ENCODE measurements at places on chromosomes 13 and 19.

- no peak for DNase-seq
Observed at GRCh38 chr13:29418026-29418425, 177.5 kb downstream of the SLC7A1 start.

DNA sequence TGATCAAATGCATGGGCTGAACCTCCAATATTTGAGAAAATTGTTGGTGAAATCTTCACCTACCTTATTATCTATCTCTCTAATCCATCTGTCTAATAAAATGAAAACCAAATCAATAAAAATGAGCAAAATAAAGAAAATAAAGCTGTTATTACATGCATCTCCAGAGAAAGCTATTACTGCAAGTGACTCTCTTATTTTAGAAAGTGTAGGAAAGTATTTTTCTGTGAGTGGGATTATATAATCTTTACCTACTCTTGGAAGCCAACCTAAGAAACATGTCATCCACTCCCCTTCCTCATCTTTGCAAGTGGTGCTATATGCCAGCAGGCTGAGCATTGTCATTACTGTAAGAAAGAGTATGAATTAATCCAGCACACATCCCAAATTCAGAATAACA is 191.5 kb upstream of the RFC3 start:
- DNase-seq = no peak

DNA sequence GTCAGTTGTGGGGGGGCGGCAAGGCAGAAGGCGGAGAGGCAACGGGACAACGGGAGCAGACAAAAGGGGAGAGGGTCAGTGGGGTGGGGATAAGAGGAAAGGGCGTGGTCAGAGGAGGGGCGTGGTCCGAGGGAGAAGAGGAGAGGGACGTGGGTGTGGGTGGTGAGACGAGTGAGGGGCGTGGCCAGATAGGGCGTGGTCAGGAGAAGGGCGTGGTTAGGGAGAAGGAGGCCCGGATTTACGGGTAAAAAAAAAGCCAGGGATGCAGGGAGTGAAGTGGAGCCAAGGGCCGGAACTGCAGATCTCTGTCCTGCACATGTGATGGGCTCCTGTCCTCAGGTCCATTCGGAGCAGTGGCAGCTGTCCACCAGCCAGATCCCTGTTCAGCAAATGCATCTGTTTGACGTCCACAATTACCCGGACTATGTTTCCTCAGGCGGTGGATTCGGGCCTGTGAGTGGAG is 21.5 kb downstream of the CPT1C start:
- no peak for DNase-seq

DNA sequence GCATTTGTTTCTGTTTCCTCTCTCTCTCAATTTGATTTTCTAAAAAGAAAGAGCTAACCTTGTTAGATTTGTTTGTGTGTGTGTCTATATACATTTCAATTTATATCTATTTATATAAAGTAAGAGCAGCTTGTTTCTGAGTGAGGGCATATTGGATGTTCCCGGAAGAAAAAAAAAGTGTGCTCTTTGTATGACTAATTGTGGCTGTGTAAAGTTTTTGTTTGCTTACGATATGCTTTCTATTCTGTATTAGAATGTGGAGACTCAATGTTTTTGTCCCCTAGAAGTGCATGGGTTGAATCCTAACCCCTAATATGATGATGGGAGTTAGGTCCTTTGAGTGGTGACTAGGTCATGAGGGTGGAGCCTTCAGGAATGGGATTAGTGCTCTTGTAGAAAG is 66.6 kb upstream of the C1QTNF9B start:
- no peak for DNase-seq

GRCh38 chr13:38543561-38543960 is 143.3 kb upstream of the FREM2 start:
- no peak for DNase-seq

GRCh38 chr19:22261596-22261995 is 24.6 kb upstream of the ZNF729 start:
- no peak for DNase-seq

GRCh38 chr19:14425696-14426138 is 6.6 kb upstream of the DDX39A start:
- DNase-seq = no peak

- no peak for DNase-seq
Observed at GRCh38 chr13:58795715-58796114, 1164.2 kb downstream of the PCDH17 start.

- no peak for DNase-seq
Observed at GRCh38 chr13:41056194-41056593, 5.1 kb upstream of the WBP4 start.

DNA sequence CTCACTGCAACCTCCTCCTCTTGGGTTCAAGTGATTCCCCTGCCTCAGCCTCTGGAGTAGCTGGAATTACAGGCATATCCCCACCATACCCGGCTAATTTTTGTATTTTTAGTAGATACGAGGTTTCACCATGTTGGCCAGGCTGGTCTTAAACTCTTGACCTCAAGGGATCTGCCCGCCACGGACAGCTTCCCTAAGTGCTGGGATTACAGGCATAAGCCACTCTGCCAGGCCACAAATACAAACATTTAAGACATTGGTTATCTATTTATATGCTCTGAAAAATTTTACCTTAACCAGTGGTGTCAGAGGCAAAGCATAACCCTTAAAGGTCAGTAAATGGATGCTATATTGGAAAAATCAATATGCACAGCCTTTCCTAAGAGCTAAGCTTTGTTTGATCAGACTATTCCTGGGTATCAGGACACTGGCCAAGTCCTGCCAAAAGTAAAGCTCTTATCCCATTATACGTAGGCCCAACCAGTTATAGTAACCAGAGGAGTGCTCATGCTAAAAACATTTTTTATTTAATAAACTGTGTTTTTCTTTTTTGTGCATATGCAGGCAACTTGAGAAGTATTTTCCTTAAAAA is 56.4 kb upstream of the STARD13 start:
- DNase-seq = no peak

GRCh38 chr19:5967994-5968430 is 9.9 kb downstream of the RANBP3 start:
- DNase-seq = peak; percentile 80

DNA sequence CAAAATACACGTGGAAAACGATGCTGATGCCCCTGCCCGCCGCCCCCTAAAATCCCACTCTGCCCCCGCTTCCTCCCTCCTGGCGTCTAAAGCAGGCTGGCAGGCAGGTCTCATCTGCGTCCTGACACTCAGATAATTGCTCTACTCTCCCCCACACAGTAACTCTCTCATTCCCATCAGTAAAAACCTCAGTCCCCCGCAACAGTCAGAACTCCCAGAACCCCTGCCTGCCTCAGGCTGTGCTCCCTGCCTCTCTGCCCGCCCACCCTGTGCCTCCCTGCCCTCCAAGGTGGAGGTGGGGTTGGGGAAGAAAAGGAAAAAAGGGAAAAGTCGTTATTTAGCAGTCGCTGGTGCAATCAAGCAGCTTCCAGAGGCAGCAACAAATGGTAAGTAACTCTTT is 473.7 kb downstream of the EFNB2 start:
- no peak for DNase-seq

- DNase-seq = peak; percentile 58
Observed at GRCh38 chr19:23823952-23824389, 65.3 kb upstream of the ZNF681 start.

GRCh38 chr13:96690998-96691397 is 303.3 kb downstream of the OXGR1 start:
- DNase-seq = no peak

DNA sequence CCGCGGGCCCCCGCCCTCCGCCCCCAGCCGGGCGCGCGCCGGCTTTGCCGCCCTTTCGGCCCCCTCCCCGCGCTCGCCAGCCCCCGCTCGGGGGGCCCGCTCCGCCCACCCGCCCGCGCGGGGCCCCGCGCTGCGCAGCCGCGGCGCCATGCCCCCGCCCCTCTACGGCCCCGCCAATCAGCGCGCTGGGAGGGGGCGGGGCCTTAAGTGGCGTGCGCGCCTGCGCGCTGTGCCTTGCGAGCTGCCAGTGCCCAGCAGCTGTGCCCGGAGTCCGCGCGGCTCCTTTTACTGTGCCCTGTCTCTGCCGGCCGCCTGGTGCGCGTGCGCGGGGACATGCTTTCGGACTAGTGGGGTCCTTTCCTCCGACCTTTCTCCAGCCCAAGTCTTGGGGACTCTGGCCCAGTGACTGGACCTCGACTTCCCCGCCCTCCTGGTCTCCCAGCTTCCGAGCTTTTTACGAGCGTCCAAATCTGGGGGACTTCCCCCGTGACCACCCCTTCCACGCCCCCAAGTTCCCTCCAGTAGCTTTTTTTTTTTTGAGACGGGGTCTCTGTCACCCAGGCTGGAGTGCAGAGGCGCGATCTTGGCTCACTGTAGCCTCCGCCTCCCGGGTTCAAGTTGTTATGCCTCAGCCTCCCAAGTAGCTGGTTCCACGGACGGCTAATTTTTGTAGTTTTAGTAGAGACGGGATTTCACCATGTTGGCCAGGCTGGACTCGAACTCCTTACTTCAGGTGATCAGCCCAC is at the start of gene MBD3:
Gene MBD3, minus strand, starts transcription at position 111 of the 746 bp plus-strand sequence. CDS start 234 bp downstream, outside the sequence.
- DNase-seq = peak; percentile 99

DNA sequence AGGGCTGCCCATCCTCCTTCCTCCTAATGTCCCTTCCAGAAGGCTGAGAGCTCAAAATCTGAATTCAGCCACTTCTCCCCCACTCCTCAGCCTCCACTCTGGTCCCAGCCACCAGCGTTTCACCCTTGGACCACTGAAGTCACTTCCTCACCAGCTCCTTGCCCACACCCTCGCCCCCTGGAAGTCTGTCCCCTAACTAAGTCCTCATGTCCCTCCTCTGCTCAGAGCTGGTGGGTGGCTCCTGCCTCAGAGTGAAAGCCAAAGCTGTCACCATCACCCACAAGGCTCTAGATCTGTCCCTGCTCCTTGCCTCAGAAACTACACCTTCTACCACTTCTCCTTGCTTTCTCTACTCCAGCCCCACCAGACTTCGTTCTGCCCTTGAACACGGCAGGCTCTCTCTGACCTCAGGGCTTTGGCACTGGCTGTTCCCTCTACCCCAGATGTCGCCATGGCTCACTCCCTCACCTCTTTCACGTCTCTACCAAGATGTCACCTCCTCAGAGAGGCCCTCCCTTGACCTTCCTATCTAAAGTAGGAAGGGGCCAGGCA is 1.7 kb downstream of the ERCC1 start:
- DNase-seq = peak; percentile 58

DNA sequence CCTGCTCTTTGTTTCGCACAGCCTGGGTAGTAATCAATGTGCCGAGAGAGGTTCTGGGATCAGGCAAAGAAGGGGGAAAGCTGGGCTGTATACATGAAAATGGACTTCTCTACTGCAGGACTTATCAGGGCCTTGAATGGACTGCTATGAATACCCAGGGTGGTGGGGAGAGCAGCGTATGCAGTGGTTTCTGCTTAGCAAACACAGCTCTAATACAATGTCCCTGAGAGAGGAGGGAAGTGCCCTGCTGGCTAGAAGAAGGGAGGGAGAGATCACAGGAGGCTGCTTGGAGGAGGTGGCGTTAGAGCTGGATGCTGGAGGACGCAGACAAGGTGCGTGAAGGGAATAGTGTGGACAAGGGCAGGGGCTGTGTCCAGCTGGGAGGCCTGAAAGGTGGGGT is 116.1 kb downstream of the PTPRS start:
- DNase-seq = no peak

- peak; percentile 57 for DNase-seq
Observed at GRCh38 chr19:10404888-10405820, 1.8 kb upstream of the CDC37 start.

GRCh38 chr13:24116131-24116530 is 44.4 kb upstream of the SPATA13 start:
- DNase-seq = no peak

- DNase-seq = no peak
Observed at GRCh38 chr19:22617614-22618320, 16.4 kb upstream of the ZNF492 start.

- no peak for DNase-seq
Observed at GRCh38 chr13:23411220-23411619, 22.3 kb downstream of the SACS start.

DNA sequence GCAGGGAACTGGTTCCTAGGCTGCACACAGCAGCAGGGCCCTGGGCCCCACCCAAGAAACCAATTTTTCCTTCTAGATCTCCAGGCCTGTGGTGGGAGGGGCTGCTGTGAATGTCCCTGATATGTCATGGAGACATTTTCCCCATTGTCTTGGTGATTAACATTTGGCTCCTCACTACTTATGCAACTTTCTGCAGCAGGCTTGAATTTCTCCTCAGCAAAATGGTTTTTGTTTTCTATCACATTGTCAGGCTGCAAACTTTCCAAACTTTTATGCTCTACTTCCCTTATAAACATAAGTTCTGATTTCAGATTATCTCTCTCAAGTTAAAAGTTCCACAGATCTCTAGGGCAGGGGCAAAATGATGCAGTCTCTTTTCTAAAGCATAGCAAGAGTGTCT is 310.2 kb upstream of the PCDH20 start:
- no peak for DNase-seq

- DNase-seq = no peak
Observed at GRCh38 chr19:46980761-46981160, 38.9 kb upstream of the NPAS1 start.

DNA sequence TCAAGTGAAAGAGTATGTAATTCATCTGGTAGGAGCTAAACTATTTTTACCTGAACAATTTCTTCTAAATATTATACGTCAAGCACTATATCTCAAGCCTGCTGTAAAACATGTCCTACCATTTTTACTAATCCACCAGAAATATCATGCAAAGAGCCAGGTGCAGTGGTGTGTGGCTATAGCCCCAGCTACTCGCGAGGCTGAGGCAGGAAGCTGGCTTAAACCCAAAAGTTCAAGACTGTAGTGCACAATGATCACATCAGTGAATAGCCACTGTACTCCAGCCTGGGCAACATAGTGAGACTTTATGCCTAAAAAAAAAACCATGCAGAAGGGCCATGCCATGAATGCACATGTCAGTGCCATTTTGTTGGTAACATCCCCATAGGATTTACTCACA is 20.7 kb upstream of the CLN5 start:
- DNase-seq = no peak

GRCh38 chr19:40672573-40673299 is 17.7 kb downstream of the NUMBL start:
- DNase-seq = no peak

- DNase-seq = peak; percentile 5
Observed at GRCh38 chr19:41016488-41017071, 25.5 kb downstream of the CYP2B6 start.

DNA sequence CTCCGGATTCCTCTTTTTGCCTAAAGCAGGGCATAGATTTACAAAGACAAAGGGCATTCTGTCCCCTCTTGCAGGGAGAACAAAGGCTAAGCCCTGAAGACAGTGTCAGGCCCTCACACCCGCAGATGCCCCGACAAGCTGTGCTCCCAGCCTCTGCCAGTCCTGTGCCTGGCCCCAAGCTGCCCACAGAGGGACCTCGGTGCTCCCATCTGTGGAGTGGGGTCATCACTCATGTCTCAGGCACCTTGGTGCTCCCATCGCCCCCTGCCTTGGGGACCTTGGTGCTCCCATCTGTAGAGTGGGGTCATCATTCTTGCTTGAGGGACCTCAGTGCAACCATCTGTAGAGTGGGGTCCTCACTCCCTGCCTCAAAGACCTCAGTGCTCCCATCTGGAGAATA is 24.3 kb downstream of the C13orf46 start:
- no peak for DNase-seq

GRCh38 chr13:94479616-94480015 is at the start of gene DCT:
Gene DCT (minus strand): TSS chr13:94479682. CDS start chr13:94479255, 427 bp downstream.
- no peak for DNase-seq
